T-cell (primary cell): ENCODE measurements at places on chromosomes 7 and 10. TPM values are rescaled to one million over a fixed set of nuclear protein-coding genes. Genes with fewer than 3 reads are reported as not detected.

The IFIT1 gene
- 5.5 TPM for total RNA-seq

DNA sequence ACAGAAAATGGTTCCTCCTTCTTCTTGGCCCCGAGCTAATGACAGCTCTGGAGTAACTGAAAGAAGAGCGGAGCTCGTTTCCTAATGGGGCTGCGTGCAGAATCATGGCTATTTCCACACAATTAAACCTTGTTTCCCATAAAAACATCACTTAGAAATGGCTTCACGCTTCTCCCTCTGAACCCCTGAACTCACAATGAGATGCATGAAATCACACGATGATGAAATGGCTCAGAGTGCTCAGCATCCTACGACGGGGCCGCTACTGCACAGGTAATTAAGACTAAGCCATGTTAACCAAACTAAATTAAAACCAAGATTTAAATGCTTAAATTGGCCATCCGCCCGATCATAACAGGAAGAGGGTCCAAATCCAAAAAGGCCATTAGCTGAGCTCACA is 80.0 kb upstream of the DNAAF5 start:
- no peak for DNase-seq

DNA sequence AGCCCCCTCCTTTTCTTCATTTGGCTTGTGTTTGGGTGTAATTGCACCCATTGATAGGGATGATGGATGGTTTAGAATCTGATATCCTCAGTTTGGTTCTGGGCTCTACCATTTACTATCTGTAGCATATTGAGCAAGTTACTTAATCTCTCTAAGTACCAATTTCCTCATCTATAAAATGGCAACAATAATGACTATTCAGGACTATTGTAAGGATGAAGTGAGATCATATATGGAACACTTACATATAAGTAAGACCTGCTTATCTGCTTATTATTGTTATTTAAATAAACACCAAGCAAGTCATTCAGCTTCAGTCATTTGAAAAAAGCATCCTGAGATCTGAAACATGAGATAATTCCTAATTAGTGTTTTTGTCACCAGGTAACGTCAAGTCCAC is 127.0 kb downstream of the SEC23IP start:
- DNase-seq = no peak

The OR2A7 gene
- total RNA-seq = 5.6 TPM

DNA sequence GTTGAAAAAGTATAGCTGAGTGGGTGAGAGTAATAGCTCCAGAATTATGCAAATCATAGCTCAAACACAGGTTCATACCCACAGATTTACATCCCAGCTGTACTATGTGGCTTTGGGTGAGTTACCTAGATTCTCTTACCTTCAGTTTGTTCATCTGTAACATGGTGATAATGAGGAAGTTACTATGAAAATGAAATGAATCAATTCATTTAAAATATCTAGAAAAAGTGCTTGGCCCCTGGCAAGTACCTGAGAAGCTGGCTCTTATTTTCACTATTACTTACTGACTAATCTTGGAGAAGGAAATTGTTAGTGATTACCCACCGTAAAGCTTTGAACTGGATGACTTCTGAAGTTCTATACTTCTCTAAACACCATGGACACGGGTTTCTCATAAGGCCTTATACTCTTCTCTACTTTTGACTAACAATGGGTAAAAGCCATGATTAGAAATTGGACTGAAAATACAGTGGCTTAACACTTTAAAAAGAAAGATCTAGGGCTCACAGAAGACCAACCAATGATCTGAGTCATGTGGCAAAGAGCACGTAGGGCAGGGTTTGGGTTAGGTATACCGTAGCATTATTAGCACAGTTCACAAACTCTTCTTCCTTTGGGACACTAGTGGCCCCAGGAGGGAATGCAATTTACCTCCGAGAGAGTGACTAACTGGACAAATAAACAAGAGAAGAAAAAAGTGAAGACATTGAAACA is 149.2 kb downstream of the PLPP4 start:
- no peak for DNase-seq

DNA sequence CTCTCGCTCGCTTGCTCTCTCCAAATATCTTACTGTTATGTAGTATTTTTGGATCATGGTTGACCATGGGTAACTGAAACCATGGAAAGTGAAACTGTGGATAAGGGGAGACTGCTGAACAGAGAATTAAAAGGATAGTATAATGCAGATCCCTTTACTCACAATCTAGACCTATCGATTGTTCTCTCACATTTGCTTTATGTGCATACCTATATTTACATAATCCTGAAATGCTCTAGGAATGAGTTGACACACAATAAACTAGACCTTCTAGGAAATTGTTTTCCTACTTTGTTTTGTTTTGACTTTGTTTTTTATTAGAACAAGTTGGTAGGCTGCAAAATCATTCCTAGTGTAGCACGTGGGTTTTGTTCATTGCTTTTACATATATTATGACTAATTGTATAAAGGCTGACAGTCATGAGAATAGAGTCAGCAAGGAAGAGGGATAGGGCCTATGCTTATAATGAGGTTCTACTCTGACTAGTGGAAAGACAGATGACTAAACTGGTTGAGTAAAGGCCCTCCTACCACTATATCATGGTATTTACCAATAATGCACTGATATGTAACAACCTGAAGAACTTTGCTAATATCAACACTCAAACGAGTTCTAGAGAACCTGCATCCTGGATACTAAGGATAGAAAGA is 175.3 kb upstream of the TARP start:
- DNase-seq = no peak

GRCh38 chr10:21230219-21230618 is 295.3 kb downstream of the SKIDA1 start:
- no peak for DNase-seq

The ARHGAP22 gene
- 2.2 TPM for total RNA-seq

DNA sequence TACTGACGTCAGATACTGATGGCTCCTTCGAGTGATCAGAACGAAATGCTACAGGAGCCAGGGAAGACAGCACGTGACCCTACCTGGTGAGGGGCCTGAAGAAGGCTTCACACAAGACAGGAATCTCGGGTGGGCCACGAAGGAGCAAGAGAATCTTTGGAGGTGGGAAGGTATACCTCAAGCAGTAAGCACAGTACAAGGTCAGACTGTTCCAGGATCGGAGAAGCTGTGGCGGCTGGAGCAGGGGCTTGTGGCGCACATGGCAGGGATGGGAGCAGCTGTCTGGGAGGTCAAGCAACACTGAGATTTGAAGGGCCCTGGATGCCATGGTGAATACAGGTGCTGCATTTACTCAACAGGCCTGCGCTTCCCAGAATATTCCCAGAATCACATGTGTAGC is 45.4 kb downstream of the C10orf143 start:
- no peak for DNase-seq

GRCh38 chr7:48458701-48459524 is 287.7 kb downstream of the ABCA13 start:
- no peak for DNase-seq

The HSPB1 gene
- 40.5 TPM for total RNA-seq
